Esophagus squamous epithelium (tissue), 5 donors: ENCODE measurements at places on chromosomes 2 and 18. TPM values are rescaled to one million over a fixed set of nuclear protein-coding genes. Genes with fewer than 3 reads are reported as not detected.

The ELOA2 gene
- 0.38 TPM for total RNA-seq

DNA sequence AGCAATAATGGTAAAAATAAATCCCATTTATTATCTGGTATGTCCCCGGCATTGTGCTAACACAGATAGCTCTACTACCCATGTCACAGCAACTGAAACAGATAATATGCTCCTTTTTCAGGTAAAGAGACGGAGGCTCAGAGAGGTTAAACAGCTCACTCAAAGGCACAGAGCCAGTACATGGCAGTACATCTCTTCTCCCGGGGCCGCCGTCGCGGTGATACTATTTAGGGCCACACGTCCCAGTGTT, 693 bp upstream of the PDK1 start:
- peak overlapping the region; percentile 90 for H3K4me3 ChIP-seq
- peak overlapping the region; percentile 96 for H3K27ac ChIP-seq

DNA sequence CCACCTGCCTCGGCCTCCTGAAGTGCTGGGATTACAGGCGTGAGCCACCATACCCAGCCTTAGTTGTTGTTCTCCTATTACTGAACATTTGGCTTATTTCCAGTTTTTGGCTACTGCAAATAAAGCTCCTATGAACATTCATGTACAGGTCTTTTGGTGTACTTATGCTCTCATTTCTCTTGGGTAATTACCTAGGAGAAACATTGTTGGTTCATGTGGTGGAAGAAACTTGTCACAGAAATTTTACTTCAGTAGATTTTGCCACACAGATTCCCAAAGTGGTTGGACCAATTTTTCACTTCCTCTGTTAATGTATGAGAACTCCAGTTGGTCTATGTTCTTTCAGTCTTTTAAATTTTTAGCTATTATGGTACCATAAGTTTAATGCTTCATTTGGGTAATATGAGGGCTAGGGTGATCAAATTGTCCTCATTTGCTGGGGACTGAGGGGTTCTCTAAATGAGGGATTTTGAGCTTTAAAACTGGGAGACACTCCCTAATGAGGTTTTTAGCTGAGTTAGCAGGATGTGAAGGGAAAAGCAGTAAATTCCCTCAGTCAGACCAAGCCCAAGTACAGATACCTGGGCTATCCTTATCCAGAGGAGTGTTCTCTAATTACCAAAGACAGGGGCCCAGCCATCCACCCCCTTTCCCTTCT, 33.9 kb downstream of the MTA3 start:
- H3K4me1 ChIP-seq: no peaks in the 10 kb centered on the region
- no peak for DNase-seq
- H3K36me3 ChIP-seq: peaks cover 8% of the 10 kb centered on the region
- H3K27me3 ChIP-seq: no peaks in the 10 kb centered on the region

DNA sequence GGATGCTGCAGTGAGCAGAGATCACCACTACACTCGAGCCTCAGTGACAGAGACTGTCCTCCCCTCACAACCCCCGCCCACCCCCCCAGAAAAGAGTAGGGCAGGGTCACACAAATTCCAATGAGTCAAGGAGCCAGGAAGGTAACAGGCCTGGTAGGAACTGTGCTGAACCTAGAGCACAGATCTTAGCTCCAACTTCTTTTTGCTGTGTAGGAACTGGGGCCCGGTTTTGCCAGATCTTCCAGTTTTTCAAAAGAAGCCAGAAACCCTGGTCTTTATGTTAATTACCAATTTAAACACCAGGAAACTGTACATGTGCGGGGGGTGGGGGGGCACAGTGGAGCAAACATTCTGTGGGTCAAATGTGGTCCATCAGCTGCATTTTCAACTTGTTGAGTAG, 71.0 kb downstream of the PRPF40A start:
- H3K27ac ChIP-seq: no peak overlapping the region
- no peak for DNase-seq
- H3K4me3 ChIP-seq: no peak overlapping the region
- H3K27me3 ChIP-seq: no peaks in the 10 kb centered on the region

DNA sequence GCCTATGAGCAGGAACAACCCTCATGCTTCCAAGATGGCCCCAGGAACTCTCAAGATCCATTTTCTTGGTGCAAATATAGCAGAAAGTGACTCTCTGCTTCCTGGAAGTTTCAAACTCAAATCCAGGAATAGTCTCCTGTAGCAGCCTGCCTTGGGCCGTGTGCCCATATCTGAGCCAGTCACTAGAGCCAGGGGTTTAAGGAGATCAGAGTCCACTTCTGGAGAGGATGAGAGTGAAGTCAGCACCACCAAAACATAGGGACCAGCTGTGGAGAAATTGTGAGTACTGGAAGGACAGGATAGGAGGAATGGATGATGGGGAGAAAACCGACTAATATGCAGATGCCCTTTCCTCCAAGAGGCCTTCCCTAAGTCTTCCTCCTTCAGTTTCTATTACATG, 33.2 kb downstream of the PSD4 start:
- H3K27ac ChIP-seq: no peak overlapping the region
- H3K4me1 ChIP-seq: peaks cover 27% of the 10 kb centered on the region
- no peak overlapping the region for H3K4me3 ChIP-seq
- DNase-seq: no peak

The RAMP1 gene
- 0.76 TPM for total RNA-seq

The CENPA gene
- 3.4 TPM for total RNA-seq

GRCh38 chr2:160694631-160695030, 201.0 kb upstream of the RBMS1 start:
- no peaks in the 10 kb centered on the region for H3K27me3 ChIP-seq
- DNase-seq: no peak
- H3K27ac ChIP-seq: no peak overlapping the region
- H3K4me3 ChIP-seq: no peak overlapping the region
- H3K36me3 ChIP-seq: no peaks in the 10 kb centered on the region

- peaks cover 14% of the 10 kb centered on the region for H3K4me1 ChIP-seq
- no peak within 1 kb of the TSS for H3K27ac ChIP-seq
- no peaks in the 10 kb centered on the region for H3K36me3 ChIP-seq
- peak within 1 kb of the TSS; percentile 67 for H3K4me3 ChIP-seq
- no peak for DNase-seq
These were observed at the start of gene SLC9A2 for GRCh38 chr2:102619414-102620319. Gene SLC9A2 (plus strand): TSS chr2:102619553. CDS start chr2:102619849, 296 bp downstream.

DNA sequence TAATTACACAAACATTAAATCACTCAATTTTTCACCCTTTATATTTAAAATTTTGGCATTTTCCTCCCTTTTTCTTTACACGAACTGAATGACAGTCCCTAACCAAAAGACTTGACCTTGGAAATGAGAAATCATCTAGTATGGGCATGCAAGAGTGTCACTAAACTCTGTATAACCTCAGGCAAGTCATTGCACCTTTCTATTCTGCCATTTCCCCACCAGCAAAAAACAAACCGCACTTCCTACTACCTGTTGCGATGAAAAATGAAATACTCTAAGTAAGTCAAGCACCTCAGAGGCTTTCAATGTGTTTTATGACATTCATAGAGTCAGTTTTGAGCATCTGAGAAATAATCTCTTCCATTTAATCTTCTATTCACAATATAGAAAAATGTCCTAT, 44.1 kb downstream of the ANKRD44 start:
- peaks cover 16% of the 10 kb centered on the region for H3K4me1 ChIP-seq
- no peak overlapping the region for H3K4me3 ChIP-seq
- no peaks in the 10 kb centered on the region for H3K27me3 ChIP-seq

- H3K4me3 ChIP-seq: no peak overlapping the region
- no peak overlapping the region for H3K27ac ChIP-seq
- H3K27me3 ChIP-seq: no peaks in the 10 kb centered on the region
- no peak for DNase-seq
These were observed 369.3 kb upstream of the KLHL29 start for GRCh38 chr2:23015651-23016200.

The MRPL53 gene
- total RNA-seq: 19.3 TPM

GRCh38 chr2:104027321-104027720, 826.6 kb upstream of the POU3F3 start:
- DNase-seq: no peak
- H3K36me3 ChIP-seq: no peaks in the 10 kb centered on the region
- no peaks in the 10 kb centered on the region for H3K27me3 ChIP-seq

The SYT4 gene
- not detected for total RNA-seq

DNA sequence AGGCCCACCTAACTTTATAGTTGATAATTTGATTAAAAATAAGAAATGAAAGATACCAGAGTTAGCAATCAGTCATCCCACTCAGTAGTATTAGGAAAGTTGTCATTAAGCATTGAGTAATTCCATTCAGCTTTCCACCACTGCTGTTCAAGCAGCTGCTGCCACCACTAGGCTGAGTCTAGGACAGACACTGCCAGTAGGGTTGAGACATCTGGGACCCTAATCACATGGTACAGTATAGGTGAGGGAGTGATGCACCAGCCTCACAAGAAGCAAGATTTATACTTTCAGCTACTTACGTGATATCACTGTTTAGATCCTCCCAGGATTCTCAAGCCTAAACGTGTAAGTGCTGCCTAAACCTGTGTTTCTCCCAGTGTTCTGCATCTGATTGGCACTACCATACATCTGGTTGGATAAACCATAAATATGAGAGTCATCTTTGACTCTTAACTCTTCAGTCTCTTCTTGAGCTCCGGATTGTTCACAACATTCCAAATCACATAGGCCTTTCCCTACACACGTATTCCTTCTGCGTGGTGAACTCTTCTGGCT, 3.2 kb downstream of the UBXN4 start:
- peak overlapping the region; percentile 15 for H3K27ac ChIP-seq
- H3K36me3 ChIP-seq: peaks cover 5% of the 10 kb centered on the region
- no peak for DNase-seq
- no peaks in the 10 kb centered on the region for H3K27me3 ChIP-seq
- no peak overlapping the region for H3K4me3 ChIP-seq

DNA sequence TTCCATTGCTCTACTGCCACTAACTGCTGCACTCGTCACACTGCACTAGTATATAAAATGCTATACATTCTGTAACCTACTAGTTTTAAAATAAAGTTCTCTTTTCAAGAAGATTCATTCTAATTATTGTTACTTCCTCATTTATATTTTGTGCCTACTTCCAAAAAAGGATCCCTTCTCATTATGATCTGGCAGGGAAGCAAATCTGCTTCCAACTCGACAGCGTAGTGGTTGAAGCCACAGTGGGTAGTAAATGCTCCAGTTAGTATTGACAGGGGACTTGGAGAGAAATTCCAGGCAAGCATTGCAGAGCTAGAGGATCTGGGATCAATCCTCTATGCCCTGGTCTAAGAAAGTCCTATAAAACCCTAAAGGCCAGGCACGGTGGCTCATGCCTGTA, 53.3 kb upstream of the AP1S3 start:
- no peaks in the 10 kb centered on the region for H3K4me1 ChIP-seq
- no peak overlapping the region for H3K4me3 ChIP-seq
- peaks cover 10% of the 10 kb centered on the region for H3K36me3 ChIP-seq
- DNase-seq: no peak

GRCh38 chr2:228352048-228352447, 170.6 kb upstream of the SPHKAP start:
- H3K36me3 ChIP-seq: no peaks in the 10 kb centered on the region
- no peak overlapping the region for H3K27ac ChIP-seq
- no peaks in the 10 kb centered on the region for H3K27me3 ChIP-seq

The SCYGR2 gene
- not detected for total RNA-seq

- H3K36me3 ChIP-seq: no peaks in the 10 kb centered on the region
- no peak overlapping the region for H3K4me3 ChIP-seq
- DNase-seq: no peak
- no peaks in the 10 kb centered on the region for H3K4me1 ChIP-seq
- H3K27ac ChIP-seq: no peak overlapping the region
These were observed 15.9 kb upstream of the CRIM1 start for GRCh38 chr2:36339607-36340218.

- H3K4me1 ChIP-seq: peaks cover 13% of the 10 kb centered on the region
- no peaks in the 10 kb centered on the region for H3K36me3 ChIP-seq
- H3K27ac ChIP-seq: no peak overlapping the region
- no peak overlapping the region for H3K4me3 ChIP-seq
These were observed 22.2 kb downstream of the EFR3B start for GRCh38 chr2:25063876-25064660.

GRCh38 chr2:75431763-75432162, 129.0 kb downstream of the EVA1A start:
- H3K27ac ChIP-seq: no peak overlapping the region
- no peaks in the 10 kb centered on the region for H3K4me1 ChIP-seq
- DNase-seq: no peak
- H3K36me3 ChIP-seq: no peaks in the 10 kb centered on the region
- H3K4me3 ChIP-seq: no peak overlapping the region
- no peaks in the 10 kb centered on the region for H3K27me3 ChIP-seq

The EVX2 gene
- not detected for total RNA-seq

DNA sequence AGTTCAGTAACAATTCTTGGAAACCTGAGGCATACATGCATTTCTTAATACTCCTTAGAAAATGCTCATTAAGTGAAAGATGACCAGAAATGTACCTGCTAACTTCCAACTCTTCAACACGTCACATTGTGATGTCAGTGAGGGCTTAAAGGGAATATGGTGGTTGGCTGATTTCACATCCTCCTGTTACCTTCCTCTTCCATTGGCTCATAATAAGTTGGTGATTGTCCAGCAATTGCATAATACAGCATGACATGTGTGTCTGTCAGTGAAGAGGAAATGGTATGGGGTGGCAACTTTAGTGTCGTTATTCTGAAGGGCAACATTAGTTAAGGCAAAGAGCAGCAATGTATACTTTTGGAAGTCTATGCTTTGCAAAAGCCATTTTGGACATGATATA, 26.0 kb downstream of the PLEK start:
- peaks cover 45% of the 10 kb centered on the region for H3K4me1 ChIP-seq
- no peaks in the 10 kb centered on the region for H3K36me3 ChIP-seq
- no peak for DNase-seq
- H3K4me3 ChIP-seq: no peak overlapping the region
- H3K27ac ChIP-seq: no peak overlapping the region

GRCh38 chr18:58633874-58634273, 5.0 kb upstream of the ALPK2 start:
- H3K4me3 ChIP-seq: no peak overlapping the region
- no peak for DNase-seq
- no peaks in the 10 kb centered on the region for H3K27me3 ChIP-seq
- peaks cover 20% of the 10 kb centered on the region for H3K4me1 ChIP-seq

DNA sequence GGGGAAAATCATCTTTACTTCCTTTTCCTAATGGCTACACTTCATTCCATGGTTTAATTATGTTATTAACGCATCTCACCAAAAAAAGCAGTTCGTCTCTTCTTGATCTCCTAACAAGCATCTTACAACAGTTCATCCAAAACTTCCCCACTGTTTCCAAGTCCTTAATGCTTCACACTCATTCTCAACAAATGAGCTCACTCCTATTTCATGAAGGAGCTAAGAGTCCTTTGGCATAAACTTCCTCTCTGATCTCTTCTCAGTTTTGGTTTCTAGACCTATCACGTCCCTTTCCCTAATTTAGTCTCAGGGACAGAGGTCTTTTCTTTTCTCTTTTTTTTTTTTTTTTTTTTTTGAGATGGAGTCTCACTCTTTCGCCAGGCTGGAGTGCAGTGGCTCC, 205.9 kb upstream of the SLC39A10 start:
- H3K36me3 ChIP-seq: no peaks in the 10 kb centered on the region
- H3K27me3 ChIP-seq: no peaks in the 10 kb centered on the region
- no peak for DNase-seq
- no peak overlapping the region for H3K27ac ChIP-seq
- H3K4me3 ChIP-seq: no peak overlapping the region

The RESP18 gene
- total RNA-seq: not detected

DNA sequence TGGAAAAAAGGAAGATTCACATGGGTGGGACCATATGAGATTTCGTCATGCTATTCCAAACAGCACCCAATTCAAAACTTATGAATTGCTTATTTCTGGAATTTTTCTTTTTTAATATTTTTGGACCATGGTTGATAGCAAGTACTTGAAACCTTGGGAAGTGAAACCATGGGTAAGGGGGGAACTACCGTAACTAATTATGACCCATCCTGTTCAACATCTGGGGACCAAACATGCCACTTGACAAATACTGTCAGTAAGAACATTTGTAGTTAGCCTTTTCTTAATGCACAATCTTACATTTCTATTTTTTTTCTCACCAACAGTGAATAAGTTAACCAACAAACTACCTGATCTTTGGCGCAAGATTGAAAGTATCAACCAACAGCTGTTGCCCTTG, 105.7 kb upstream of the TTC39C start:
- H3K4me1 ChIP-seq: no peaks in the 10 kb centered on the region
- no peak for DNase-seq
- no peak overlapping the region for H3K27ac ChIP-seq
- H3K4me3 ChIP-seq: no peak overlapping the region
